AG09319 (cell line): ENCODE measurements at places on chromosomes 5 and 9.
A peak's percentile ranks its signal among the peaks of the same experiment; 100 is the strongest.

DNA sequence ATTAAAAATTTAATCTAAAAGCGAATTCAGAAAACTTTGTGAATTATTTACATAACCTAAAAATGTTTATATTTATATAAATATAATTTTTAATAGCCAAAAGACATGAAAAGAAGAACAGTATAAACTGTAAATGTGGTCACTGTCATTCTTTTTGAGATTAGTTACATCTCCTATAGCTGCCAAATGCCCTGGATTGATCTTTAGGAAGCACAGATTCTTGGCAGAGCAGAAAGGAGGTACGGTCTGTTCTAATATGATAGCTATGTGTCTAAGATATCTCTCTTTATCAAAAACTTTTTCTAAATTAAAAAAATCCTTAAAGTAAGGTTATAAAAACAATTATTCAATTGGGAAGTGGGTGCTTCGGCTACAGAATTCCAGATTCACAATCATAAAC, 151.0 kb downstream of the LPAR1 start:
- no peak for DNase-seq

GRCh38 chr9:122091682-122092592, 1.2 kb downstream of the TTLL11 start:
- DNase-seq, result no peak

GRCh38 chr5:139739150-139739974, 56.2 kb upstream of the PSD2 start:
- no peak for DNase-seq

DNA sequence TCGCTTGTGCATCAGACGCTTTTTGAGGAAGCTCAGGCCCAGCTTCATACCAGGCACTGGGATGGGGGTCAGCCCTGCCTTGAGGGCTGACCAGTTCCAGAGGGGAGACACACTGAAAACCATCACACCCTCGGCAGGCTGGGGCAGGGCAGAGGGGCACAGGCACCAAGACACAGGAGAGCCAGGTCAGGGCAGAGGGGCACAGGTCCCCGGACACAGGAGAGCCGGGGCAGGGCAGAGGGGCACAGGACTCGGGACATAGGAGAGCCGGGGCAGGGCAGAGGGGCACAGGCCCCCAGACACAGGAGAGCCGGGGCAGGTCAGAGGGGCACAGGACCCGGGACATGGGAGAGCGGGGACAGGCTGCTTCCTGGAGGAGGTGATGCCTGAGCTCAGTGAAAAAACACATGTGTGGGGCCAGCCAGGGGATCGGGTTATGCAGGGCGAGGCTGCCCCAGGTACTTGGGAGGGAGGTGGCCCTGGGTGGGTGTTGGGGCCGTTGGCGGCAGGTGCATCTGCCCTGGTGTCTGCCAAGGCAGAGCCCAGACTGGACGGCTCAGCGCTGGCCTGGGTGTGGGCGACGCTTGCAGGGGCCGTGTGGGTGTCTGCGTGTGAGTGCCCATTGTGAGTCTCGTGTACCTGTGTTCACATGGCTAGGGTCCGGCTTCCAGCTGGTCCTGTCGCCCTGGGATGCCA, 15.1 kb upstream of the SLC2A6 start:
- DNase-seq, result no peak

- DNase-seq, result no peak
These were observed 105.5 kb upstream of the SIMC1 start for GRCh38 chr5:176132471-176133288.

DNA sequence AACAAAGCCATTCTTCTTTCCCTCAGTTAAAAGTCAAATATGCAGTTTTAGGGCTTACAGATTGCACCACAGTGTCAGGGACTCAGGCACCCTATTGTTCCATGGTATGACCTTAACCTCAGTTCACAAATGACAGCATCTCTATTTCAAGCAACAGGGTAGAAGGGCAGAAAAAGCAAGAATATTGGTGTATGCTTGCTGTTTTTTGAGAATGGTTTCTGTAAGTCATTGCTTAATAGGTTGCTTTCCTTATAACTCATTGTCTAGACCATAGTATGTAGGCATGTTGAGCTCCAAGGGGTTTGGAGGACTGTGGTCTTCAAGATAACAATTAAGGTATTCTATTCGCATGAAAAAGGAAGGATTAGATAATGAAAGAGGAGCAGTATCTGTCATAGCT, 183.5 kb upstream of the EDIL3 start:
- no peak for DNase-seq

GRCh38 chr5:131264451-131265099, 722 bp downstream of the CDC42SE2 start:
- no peak for DNase-seq

- DNase-seq, result no peak
These were observed 9.7 kb downstream of the RAD1 start for GRCh38 chr5:34905564-34905963.

DNA sequence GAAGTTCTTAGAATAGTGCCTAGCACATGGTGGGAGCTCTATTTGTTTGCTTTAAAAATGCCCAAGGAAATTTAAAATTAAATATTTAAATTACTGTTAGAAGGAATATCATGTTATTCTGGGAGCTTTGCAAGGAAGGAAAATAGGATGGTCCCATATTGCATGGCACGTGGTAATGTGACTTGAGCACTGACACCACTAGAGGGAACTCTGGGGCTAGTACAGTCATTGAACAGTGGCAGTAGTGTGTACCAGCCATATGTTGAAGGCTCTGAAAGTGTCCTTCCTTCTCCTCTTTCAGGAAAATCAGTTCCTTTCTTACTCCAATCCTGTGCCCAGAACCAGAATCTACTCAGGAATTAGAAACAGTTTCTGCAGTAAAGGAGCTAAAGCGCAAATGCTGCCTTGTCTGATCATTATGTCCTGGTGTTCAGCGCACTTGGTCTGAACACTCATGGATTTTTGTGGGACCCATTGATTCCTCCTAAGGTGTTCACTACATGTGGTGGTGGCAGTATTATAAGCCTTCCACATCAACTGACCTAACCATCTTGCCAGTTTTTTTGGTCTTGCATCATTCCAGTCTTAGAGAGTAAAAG, 54.1 kb downstream of the GDA start:
- DNase-seq, result no peak

- DNase-seq, result no peak
These were observed 83.4 kb downstream of the RAPGEF1 start for GRCh38 chr9:131656356-131657036.

GRCh38 chr5:31587546-31587945, 51.4 kb upstream of the PDZD2 start:
- DNase-seq, result no peak

GRCh38 chr9:12640016-12640587, 53.1 kb upstream of the TYRP1 start:
- no peak for DNase-seq

- no peak for DNase-seq
These were observed 2.2 kb upstream of the CLINT1 start for GRCh38 chr5:157860898-157861890.

GRCh38 chr5:172088801-172089200, 82.4 kb upstream of the FBXW11 start:
- DNase-seq, result no peak

GRCh38 chr5:104367978-104368377, 805.4 kb upstream of the NUDT12 start:
- no peak for DNase-seq

GRCh38 chr9:69919461-69920061, 98.9 kb downstream of the CFAP95 start:
- DNase-seq, result peak; percentile 22

- DNase-seq, result no peak
These were observed 367.6 kb upstream of the CDH9 start for GRCh38 chr5:27406020-27406419.

DNA sequence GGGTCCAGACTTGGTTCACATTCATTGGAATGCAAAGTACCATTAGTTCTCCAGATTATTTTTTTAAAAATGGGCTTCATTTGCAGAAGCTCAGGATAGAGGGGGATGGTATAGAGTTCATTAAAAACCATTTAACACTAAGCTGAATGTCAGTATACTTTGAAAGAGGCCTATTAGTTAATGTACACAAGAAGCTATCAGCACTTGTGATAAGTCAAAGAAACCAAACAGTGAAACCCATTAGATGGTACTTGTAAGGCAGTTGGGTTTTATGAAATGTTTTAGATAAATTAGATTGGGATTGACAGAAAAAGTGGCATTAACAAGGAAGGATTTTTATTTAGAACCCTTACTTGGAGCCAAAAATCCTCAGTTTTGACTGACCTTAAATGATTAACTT, 229.2 kb upstream of the MPDZ start:
- DNase-seq, result no peak

GRCh38 chr5:37915097-37915736, 75.4 kb upstream of the GDNF start:
- no peak for DNase-seq

- peak; percentile 18 for DNase-seq
These were observed 210.5 kb downstream of the KDM4C start for GRCh38 chr9:6968271-6968670.

- no peak for DNase-seq
These were observed at the start of gene KCNMB1 for GRCh38 chr5:170388818-170389549. TSS of gene KCNMB1 (minus strand) at chr5:170389367. CDS start at chr5:170385447, 3,920 bp downstream.

DNA sequence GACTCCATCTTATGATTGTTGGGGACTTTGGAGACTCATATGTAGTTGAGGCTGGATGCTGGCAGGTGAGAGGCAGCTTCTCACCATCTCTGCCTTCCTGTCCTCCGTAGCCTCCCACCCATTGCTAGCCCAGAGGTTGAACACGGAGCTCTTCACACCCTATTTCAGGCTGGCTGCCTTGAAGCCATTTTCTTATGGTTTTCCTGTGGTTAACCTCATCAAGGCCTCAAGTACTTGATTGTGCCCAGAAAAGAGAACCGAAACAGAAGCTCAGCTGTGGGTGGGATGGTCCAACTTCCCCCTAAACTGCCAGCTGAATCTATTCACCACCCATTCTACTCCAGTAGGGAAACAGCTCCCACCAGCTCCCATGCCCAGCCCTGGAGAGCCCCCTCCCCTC, 102.9 kb downstream of the LIFR start:
- no peak for DNase-seq

GRCh38 chr9:135822374-135822755, 85.0 kb downstream of the CAMSAP1 start:
- no peak for DNase-seq

GRCh38 chr5:14171621-14172020, 28.5 kb downstream of the TRIO start:
- DNase-seq, result no peak

- no peak for DNase-seq
These were observed 46.5 kb downstream of the GRAMD2B start for GRCh38 chr5:126469536-126470316.

DNA sequence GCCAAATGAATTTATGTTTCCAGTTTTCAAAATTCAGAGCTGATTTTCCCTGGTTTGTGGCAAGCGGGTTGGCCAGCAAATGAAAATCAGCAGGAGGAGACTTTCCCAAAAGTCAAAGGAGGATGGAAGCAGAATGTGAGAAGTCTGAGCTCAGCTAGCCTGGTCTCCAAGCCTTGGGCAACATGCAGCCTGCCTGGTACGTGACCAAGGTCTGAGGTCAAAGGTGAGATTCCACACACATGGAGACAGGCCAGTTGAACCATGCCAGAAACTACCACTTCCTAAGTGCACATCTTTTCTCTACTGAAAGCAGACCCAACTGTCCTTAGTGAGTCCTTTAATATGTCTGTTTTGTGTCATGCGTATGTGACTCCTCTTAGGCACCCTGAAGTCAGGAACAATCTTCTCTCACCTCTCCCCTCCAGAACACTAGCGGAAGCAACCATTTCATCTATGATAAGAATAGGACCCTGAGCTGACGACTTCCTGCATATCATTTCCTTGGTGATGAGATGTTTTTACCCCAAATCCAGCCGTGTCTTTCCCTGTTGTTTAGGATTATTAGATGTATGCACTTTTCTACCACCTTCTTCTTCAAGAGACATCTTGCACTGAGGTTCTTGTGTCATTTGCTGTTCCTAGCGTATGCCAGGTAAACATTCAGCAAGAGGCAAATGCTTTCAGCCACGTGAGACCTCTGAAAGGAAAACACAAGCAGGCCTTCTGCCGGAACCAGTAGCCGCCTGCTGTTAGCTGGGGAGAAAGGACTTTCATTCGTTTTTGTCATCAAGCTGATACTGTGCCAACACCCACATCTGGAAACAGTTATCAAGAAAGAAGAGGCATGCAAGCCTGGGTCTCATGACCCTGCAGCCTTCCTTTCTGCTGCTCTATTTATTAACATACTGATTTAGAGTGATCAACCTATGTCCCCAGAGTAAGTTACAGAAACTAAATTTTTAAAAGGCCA, 9.7 kb upstream of the TGFBI start:
- peak; percentile 97 for DNase-seq

DNA sequence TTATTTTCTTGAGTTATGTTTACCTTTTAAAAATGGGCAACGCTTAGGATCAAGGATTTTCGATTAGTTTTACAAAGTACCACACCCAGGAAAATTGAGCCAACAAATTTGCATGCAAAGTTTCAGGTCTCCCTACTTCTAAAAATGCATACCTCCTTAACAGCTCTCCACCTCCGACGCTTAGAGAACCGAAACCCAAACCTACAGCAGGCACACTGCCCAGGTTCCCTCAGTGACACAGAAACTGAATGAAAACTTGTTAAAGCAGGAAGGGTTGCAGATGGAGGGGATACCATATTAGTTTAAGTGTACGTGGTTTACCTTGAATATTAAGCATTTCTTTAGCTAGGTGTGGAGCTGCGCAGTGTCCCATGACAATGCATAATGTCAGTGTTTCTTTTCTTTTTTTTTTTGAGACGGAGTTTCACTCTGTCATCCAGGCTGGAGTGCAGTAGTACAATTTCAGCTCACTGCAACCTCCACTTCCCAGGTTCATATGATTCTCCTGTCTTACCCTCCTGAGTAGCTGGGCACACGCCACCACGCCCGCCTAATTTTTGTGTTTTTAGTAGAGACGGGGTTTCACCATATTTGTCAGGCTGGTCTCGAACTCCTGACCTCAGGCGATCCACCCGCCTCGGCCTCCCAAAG, 1.6 kb upstream of the SUB1 start:
- no peak for DNase-seq

GRCh38 chr9:29211580-29212396, 1638.5 kb upstream of the C9orf72 start:
- no peak for DNase-seq

GRCh38 chr9:114774524-114774923, 31.3 kb downstream of the TNFSF15 start:
- DNase-seq, result no peak

- no peak for DNase-seq
These were observed 992.1 kb downstream of the MAT2B start for GRCh38 chr5:164497311-164498064.

DNA sequence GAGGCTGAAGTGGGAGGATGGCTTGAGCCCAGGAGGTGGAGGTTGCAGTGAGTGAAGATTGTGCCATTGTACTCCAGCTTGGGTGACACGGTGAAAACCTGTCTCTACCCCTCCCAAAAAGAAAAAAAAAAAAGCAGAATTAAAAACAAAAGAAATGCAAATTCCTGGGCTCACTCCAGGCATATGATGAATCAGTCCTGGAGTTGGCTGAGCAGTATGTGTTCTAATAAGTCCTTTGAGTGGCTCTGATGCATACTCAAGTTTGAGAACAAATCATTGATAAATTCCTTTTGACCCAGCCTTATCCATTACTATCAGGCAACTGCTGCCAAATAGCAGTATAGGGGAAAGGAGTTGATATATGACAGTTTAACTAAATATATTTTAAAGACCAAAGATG, 28.3 kb downstream of the UHRF2 start:
- no peak for DNase-seq
